Germinal center (tissue), 1 donor: ENCODE measurements at places on chromosomes 12 and 14.

- no peak for DNase-seq
Measured at GRCh38 chr14:64467566-64467965, 2.3 kb downstream of the AKAP5 start.

GRCh38 chr14:52878469-52878868, 72.4 kb downstream of the FERMT2 start:
- no peak for DNase-seq

DNA sequence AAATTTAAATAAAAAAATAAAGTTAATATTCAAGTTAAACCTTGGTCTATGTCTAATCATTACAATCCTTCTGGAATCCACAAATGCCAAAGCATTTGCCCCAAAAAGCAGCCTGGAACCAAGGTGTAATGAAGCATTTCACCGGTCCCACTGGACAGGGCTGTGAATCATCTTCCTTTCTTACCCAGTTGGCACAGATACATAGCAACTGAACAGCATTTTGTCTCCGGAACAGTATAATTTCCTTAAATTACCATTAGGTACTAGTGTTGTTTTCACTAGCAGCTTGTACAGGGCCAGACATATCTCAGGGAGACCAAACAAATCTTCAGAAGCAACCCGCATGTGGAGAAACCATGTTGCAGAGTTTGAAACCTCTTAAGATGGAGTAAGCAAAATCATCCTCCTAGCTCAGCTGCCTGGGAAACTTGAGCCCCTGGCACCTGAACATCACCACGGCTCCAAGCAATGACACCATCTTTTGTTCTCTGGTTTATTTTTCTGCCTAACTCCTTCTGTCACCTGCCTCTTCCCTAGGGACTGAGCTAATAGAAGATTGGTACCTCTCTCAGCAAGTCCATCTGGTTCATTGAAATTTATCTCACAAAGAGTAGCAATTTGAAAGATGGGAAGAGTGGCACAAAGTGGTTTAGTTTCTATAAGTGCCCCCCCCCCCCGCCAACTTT, 17.9 kb upstream of the MDM1 start:
- DNase-seq = no peak

GRCh38 chr14:19902409-19902808, 18.0 kb upstream of the OR4K5 start:
- DNase-seq = no peak

GRCh38 chr14:57382283-57382682, 8.1 kb upstream of the NAA30 start:
- no peak for DNase-seq

- DNase-seq = no peak
Measured at GRCh38 chr12:122349078-122349477, 73.4 kb downstream of the CLIP1 start.

DNA sequence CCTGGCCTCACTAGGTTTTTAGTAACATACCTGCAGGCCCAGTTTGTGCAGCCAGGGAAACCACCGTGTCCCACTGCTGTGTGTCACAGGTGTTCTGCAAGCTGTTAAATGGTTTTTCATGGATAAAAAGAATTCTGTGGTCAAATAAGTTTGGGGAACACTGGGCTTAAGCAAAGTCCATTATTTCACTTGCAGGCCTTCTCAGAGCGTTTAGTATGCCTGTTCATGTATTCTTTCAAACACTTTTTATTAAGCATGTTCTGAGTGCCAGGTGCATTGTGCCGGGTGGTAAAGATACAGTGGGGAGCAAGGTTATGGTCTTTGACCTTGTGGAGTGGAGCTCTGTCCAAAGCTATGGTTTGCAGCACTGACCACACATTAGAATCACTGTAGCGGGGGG, 7.4 kb downstream of the RNFT2 start:
- DNase-seq = no peak

GRCh38 chr12:92648242-92649031, 54.4 kb upstream of the PLEKHG7 start:
- DNase-seq = no peak

GRCh38 chr12:83753205-83753604, 1066.5 kb downstream of the TMTC2 start:
- DNase-seq = no peak

- DNase-seq = peak; percentile 6
Measured at GRCh38 chr12:21992823-21993222, 51.6 kb upstream of the ABCC9 start.

DNA sequence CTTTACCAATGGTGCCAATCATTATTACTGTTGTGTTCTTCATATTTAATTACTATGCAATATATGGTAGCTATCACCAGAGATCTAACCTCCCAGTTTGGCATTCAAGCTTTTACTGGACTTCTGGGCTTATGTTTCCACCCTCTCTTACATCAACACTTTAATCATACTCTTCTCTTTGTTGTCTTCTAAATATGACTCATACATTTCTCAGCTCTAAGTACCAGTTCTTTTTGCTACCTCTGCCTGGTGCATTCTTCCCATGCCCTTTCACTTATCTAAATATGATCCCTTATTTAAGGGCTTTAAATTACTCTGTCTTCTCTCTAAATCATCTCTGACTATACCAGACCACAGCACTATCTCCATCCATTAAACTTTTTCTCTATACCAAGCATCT, 246.1 kb upstream of the CCDC196 start:
- DNase-seq = no peak

DNA sequence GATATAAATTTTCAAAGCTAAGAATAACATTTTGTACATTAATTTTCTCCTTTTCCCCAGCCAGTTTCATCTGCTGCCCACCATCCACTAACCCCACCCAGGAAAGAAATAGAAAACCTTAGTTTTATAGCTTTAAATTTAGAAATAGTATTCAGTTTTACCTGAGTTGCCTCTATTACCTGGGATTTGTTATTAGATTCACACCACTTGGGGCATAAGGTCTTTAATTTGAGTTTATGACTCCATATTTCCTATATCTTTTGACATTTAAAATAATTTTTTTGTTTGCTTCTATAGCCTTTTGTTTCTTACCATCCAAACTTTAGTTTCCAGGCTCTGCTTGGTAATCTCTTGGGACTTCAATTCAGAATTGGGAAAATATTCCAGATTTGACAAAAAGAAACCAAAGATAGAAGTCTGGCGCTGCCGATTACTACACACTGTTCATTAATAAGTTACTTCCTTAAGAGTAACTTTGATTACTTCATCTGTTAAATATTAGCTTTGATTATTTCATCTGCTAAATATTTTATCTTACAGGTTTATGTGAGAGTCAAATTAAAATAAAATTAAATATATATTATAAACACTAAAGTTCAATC, 485.5 kb upstream of the FOXG1 start:
- no peak for DNase-seq

DNA sequence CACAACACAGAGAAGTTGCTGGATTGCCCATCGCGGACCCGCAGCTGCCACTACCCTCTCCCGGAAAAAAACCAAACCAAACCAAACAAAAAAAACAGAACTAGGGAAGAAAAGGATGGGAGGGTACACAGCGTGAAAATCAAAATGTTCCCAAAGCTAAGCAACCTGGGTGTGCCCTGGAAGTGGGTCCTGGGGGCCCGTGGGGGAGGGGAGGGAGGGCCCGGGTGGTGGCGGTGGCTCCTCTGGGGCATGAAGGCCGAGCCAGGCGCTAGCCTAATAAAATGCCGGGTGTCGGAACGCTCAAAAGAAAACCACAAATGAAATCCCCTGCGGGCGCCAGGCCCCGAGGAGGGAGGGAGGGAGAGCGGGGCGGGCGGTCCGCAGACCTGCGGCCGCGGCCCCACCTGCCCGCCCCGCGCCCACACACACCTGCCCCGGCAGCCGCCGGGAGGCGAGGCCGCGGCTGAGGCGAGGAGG, 787 bp downstream of the HECTD4 start:
- DNase-seq = peak; percentile 59

GRCh38 chr12:30700216-30700900, 4.7 kb upstream of the IPO8 start:
- DNase-seq = no peak

DNA sequence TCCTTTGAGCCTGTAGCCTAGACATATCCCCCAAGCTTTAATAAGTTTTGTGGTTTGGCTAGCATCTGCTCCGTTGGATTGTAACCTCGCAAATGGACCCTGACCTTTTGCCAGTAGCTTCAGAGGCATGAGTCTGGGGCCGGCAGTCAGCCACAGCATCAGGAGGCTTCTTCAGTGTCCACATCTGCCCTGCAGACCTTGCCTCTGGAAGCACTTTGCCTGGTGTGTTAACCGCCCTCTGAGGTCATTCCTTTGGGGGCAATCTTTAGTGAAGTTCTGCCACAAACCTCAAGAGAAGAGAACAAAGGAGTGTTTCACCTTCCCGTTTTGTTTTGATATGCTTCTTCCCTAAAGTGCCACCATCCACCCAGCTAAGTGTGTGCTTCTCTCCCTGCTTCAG, 71.4 kb downstream of the GNS start:
- DNase-seq = no peak

- DNase-seq = no peak
Measured at GRCh38 chr12:27751386-27752047, 28.5 kb upstream of the KLHL42 start.

DNA sequence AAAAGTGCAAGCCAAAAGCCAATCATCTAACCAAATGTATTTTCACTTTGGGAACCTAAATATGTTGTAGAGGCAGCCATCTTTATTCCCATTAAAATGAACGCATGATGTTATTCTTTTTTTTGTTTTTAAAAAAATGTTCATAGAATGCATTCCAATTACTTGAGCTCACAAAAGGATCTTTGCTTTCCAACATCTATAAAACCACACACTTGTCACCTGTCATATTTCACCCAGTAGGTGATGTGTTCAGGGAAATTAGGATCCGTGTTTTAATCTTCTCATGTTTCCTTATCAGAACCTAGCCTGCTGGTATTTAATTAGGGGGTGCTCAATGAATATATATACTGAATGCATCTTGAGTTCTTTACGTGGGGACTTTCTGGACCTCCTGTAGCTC, 13.6 kb downstream of the TTC8 start:
- no peak for DNase-seq

GRCh38 chr12:21831791-21832344, 57.4 kb upstream of the KCNJ8 start:
- DNase-seq = no peak

DNA sequence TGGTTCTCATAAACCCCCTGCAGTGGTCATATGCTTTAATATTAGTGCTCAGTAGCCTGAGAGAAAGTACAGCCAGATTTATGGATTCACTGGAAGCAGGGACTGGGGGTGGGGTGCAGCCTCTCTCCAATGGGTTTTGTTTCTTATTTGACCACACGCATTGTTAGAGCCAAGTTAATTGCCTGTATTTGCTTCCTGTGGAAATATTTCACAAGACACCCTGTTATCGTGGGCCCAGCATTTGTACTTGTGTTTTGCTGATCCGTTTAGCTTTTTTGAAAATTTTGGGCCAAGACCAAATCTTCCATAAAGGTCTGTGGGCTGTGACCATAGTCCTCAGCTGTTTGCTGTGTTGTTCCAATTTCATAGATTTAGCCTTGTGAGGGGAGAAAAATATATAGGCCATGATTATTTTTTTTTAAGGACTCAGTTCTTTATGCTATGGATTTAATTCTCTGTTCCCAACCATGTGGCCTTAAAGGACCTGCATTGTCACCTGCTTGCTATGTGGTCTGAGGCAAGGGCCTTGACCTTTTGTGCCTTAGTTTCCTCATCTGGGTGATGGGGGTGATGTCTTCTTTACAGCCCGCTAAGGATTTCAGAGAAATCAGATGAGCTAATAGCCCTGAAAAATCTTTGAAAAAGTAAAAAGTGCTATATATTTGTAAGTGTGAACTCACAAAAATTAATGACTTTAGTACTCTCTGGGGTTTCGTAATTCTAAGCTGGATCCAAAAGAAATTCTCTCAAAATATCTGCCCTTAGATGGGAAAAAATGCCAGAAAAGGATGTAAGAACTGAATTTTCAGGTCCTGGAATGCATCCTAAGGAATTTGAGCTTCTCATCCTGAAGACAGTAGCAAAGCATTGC, 370.2 kb downstream of the DPF3 start:
- DNase-seq = no peak

GRCh38 chr12:113396828-113397496, 6.7 kb downstream of the SDS start:
- no peak for DNase-seq

DNA sequence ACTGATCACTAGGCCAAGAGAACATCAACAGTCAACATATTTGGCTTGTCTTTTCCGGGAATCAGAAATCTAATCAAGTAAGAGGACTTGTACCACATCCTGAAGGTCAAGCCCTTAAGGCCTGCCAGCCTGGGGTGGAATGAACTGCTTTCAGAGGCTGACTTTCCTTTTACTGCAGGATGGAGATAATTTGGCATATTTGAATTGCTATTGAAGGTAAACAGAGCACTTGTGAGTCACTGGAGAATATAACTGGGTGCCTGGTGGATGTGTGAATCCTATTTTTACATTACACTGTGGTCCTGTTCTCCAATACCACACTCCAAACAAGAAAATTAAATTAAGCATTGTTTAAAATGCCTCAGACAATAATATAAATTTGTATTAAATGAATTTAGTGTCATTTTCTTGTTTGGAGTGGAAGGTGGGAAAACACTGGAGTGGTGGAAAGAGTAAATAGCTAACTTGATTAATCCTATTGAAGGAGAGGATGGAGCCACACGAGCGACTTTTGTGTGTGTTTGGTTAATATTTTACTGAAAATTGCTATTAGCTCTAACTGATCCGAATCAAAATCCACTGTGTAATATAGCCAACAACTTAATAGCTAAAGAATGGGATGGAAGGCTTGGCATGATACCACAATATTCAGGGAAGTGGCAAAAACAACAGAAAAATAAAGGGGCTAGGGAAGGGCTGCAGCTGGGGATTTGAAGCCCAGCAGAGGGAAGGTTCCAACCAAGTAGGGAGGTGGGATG, 89.4 kb downstream of the OTX2 start:
- no peak for DNase-seq

DNA sequence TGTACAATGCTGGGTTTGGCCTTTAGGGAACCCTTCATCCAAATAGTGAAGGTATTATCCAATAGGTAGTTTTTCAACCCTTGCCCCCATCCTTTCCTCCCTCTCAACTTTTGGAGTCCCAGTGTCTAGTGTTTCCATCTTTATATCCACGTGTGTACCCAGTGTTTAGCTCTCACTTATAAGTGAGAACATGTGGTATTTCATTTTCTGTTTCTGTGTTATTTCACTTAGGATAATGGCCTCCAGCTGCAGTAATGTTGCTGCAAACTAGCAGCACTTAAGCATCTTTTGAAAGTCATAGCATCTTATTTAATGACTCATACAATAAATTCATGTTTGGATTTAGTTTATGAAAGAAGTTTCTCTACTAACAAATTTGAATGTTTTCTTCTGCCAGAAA, 442.5 kb downstream of the NELL2 start:
- DNase-seq = no peak

GRCh38 chr12:56151672-56152131, 685 bp upstream of the MYL6B start:
- DNase-seq = peak; percentile 79

GRCh38 chr12:96571101-96571862, 81.9 kb downstream of the CFAP54 start:
- peak; percentile 11 for DNase-seq

GRCh38 chr14:92004062-92004461, 35.8 kb downstream of the TRIP11 start:
- no peak for DNase-seq

- no peak for DNase-seq
Measured at GRCh38 chr12:121893961-121894460, 5.4 kb downstream of the PSMD9 start.
